Thymus (tissue), 14 donors: ENCODE measurements at places on chromosomes 12 and 14.

GRCh38 chr14:54105406-54105805 is 148.8 kb upstream of the BMP4 start:
- no peak for DNase-seq

DNA sequence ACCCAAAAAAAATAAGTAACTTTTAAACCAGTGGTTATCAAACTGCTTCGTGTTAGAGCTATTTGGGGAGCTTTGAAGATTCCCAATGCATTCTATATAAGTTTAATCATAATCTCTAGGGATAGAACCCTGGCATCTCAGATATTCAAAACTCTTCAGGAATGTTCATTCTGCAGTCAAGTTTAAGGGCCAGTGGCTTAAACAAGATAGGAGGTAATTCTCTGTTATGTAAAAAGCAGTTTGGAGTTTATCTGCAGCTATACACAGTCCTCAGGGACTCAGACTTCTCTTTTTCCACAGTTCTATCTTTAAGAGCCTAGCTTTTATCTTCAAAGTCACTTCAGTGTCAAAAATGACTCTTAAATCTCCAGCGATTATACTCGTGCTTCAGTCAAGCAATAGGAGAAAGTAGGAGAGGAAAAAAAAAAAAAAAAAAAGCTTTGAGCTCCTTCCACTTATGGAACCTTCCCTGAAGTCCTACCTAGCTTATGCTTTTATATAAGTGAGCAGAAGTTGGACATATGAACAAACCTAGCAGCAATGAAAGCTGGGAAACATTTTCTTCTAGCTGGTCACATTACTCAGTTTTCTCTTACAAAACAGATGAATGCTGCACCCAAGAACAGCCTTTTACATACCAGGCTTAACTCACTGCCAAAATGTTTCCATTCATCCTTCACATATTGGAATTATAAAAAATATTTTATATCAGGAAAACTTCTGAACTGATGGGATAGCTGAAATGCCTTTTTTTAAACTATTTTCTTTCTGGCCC is 302.8 kb downstream of the FSCB start:
- DNase-seq = no peak

DNA sequence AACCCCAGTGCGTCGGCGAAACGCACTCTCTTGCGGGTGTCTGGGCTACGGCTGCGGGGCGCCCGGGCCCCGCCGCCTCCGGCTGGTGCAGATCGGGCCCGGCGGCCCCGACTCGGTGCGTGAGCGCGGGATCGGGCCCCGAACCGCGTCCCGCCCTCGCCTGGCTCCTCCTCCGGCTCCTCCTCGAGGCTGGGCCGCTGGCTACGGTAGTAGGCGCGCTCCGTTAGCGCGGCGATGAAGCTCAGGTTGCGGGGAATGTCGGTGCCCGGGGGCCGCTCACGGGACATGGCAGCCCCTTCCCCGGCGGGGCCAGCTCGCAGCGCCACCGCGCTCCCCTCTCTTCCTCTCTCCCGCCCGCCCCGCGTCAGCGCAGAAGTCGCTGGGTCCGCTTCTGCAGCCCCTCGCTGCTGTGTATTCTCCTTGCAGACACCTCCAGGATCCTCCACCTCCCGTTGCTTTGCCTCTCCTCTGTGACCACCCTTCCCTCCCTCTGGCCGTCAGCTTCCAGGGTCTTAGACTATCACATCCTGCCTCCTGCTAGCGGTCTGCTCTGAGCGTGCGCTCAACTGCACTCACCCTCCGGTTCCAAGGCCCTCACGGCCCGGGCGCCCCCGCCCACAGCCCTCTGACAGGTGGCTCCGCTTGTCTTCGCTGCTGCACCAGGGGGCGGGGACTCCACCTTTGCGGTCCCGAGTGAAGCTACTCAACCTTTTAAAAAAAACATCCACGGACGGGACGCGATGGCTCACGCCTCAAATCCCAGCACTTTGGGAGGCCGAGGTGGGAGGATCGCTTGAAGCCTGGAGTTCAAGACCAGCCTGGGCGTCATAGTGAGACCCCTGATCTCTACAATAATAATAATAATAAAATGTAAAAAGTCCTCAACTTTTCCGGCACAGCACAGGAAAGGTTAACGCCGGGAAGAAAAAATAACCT is at the start of gene PPP1R3E:
Gene PPP1R3E, minus strand, starts transcription at position 570 of the 936 bp plus-strand sequence. Its CDS starts 283 bp downstream, at position 287.
- DNase-seq = peak; percentile 94

- DNase-seq = no peak
Observed at GRCh38 chr14:45251912-45252311, 1.1 kb downstream of the MIS18BP1 start.

- DNase-seq = no peak
Observed at GRCh38 chr12:9794484-9795093, 32.7 kb upstream of the KLRF1 start.

- DNase-seq = no peak
Observed at GRCh38 chr14:101122237-101123141, 219.0 kb upstream of the RTL1 start.

GRCh38 chr14:103716091-103716801 is 636 bp downstream of the ZFYVE21 start:
- DNase-seq = no peak

- no peak for DNase-seq
Observed at GRCh38 chr12:93829016-93829415, 151.8 kb downstream of the CRADD start.

GRCh38 chr12:105705765-105706164 is 375.3 kb downstream of the C12orf75 start:
- no peak for DNase-seq

- no peak for DNase-seq
Observed at GRCh38 chr14:20470603-20470901, 1.3 kb downstream of the PNP start.

DNA sequence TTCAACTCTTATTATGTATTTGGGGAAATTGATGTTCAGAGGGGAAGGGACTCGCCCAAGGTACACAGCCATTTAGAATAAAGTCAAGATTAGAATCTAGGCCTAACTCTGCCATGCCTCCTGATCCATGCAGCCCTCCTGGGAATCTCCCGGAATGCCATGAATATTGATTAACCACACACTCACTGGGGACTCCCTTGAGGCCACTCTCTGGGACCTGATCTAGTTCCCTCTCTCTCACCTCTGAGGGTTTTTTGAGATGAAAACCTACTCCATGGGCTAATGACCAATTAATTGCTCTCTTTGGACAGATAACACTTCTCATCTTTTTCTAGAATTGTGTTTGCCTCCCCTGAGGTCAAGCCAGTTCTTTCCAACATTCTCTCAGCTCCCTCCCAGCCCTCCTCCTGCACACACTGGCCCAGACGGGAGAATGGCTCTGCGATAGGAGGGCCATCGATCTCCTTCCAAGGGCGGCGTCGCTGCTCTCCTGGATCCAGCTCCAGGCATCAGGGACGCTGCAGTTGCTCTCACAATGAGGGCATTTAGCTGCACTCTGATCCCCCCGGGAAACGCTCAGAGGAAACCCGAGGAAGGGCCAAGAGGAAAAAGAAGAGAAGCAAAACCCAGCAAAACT is 22.6 kb downstream of the WSCD2 start:
- no peak for DNase-seq

GRCh38 chr12:38588624-38589305 is 272.2 kb downstream of the ALG10B start:
- no peak for DNase-seq

DNA sequence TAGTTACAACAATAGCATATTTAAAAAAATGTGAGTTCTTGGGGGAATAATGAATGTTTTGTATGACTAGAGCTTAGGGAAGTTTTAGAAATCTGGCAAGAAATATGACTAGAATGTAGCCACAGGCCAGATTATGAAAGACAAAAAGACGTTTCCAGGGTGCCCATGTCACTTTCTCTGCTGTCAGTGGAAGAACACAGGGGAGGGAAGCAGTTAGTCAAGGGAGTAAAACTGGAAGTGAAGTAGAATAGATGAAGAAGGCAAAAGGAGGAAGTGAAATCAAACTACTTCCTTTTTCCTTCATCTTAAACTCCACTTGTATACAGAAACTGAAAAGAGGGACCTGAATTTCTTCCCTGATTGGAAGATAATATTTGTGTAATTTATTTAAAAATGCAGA is 81.2 kb upstream of the ATP2B1 start:
- DNase-seq = no peak
